ENCODE measurements at places on chromosomes 6 and 20.

- DNase-seq = no peak
These were observed 111.5 kb downstream of the MOXD1 start for GRCh38 chr6:132289756-132290155.

GRCh38 chr6:56772737-56773184, 130.1 kb upstream of the DST start:
- no peak for DNase-seq

DNA sequence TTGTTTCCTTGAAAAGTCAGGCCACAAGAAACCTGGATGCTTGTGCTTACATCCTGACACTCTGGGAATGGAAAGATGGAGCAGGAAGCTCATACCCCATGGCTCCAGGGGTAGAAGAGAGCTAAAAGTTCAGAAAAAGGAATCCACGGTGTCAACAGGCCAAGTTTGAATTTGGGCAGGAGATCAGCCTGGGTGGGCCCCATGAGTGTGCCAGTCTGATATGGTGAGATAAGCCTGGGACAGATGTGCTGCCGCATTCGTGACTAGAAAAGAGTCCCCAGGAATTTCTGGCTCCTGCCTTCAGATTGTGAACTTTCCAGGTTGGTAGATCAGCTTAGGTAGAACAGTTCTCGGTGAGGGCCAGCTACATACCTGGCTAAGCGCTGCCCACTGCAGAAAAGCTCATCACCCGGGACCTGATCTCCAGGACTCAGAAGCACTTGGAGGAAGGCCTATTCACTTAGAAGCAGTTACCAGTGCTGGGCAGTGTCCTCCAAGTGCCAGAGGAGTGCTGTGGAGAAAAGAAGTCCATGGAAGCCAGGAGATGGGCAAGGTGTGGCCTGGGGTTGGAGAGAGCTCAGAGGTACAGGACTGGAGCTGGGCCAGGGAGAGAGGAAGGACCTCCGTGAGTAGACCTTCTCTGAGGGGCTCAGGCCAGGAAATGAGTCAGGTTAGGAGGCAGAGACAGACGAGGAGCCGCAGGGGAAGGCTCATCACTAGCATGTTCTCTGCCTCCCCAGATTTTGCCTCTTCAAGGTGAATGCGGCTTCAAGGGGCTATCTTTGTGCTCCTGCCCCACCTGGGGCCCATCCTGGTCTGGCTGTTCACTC, at the start of gene TSPO2:
TSPO2 (plus strand) TSS at position 242 of the 830 bp plus-strand sequence; CDS start at position 761, 519 bp downstream.
- DNase-seq = no peak

DNA sequence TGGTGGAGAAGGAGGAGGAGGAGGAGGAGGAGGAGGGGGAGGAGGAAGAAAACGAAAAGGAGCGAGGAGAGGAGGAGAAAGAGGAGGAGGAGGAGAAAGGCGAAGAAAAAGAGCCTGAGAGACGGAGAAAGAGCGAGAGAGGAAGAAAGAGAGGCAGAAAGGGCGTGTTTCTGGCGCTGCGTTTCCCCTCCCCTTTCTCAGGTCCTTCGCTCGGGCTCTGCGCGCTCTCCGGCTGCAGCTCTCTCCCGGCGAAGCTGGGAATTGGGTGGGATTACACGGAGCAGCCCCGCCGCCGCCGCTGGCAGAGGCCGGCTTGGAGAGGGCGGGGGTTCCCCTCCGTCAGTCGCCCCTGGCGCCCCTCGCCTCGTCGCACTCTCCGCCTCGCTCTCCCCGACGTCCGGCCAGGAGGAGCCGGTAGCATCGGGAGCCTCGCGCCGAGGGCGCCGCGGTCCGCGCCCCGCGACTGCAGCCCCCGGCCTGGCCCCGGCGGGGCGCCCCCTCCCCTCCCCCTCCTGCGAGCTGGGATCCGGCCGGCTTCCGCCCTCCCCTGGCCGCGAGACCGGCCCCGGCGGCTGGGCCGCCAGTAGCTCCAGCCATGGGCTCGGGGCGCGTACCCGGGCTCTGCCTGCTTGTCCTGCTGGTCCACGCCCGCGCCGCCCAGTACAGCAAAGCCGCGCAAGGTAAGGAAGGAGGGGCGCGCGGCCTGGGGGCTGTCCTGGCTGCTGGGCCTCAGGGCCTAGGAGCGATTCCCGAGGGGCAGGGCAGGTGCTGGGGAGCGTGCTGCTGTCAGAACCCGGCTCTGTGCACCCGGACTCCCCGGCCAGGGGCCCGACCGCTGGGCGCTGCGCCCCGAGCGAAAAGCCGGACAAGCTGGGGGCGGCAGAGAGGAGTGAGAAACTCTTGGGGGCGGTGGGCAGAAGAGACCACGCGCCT, at the start of gene SCUBE3:
SCUBE3 (plus strand) TSS at position 133 of the 933 bp plus-strand sequence; CDS start at position 596, 463 bp downstream.
- no peak for DNase-seq

- DNase-seq = no peak
These were observed 274.5 kb upstream of the RNF24 start for GRCh38 chr20:4289875-4290274.

DNA sequence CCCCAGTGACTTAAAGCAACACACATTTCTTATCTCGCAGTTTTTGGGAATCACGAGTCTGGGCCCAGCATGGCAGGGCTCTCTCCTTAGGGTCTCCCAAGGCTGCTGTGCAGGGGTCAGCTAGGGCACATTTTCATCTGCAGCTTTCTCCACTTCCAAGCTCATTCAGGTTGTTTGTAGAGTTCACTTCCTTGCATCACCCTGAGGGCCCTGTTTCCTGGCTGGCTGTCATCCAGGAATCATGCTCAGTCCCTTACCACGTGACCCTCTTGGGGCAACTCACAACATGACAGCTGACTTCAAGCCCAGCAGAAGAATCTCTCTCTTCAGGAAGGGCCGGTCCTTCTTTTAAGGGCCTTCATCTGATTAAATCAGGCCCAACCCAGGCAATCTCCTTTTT, 21.3 kb downstream of the SNAP25 start:
- DNase-seq = no peak

- no peak for DNase-seq
These were observed 423.6 kb downstream of the HAO1 start for GRCh38 chr20:7516621-7517111.

DNA sequence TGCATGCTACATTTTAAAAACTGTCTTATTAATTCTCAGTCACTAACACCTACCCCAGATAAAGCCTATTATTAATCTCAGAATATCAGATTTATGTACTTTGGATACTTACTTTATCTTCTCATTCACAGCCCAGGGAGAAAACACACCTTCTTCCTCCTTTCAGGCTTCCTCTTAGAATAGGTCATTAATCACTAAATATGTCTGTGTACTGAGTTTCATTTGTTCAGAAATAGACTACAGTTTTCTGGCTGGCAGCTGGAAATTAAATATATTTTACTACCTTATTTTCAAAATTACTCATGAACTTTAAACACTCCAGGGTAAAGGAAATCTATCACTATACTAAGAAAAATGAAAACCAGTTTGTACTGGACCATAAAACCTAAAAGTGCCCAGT, 147.7 kb upstream of the DST start:
- DNase-seq = no peak

DNA sequence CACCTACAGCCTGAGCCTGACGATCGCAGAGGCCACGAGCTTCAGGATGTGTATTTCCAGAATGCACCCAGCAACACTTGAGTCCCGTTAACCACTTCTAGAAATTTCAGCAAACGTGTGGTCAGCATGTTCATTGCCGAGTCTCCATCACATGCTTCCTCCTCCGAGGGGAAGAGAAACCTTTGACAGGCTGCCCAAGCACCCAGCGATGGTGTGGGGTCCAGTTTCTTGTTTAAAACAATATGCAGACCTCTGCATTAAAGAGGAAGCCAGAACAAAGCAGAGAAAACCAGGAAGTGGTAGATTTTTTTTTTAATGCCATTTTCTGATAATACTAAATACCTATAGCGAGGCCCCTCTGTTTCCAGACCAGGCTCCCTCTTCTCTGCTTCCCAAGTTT, 71.9 kb downstream of the GNAS-AS1 start:
- DNase-seq = no peak

DNA sequence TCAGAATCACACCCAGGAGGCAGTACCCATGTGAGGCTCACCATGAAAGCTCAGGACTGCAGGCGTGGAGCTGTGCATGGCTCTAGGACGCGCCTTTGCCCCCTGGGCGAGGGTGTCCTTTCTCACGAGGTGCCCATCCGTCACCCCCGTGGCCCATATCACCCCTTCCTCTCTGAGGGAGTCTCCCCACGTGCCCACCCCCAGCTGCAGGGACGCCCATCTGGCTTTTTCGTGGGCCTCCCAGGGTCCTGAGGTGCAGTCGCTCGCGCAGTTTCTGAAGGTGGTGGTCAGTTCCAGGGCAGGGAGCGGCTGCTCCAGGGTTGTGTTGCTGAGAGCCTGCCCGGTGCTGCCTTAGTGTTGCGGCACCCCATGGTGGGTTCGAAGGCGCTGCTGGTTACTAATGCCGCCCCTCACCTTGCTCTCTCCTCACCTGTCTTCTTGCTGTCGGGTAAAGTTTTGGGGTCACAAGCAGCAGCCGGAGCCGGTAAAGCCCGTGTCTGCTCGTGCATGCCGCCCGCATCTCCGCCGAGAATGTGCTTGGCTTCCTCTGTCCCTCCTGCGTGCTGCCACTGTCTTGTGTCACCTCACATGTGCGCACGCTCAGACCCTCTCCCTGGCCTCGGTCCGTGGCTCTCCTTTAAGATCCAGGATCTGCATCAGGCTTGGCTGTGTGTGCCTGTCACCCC, 9.4 kb upstream of the COL20A1 start:
- no peak for DNase-seq
